ENCODE measurements at places on chromosomes 1 and 21.

- no peak for DNase-seq
Observed at GRCh38 chr1:5067246-5067645, 412.8 kb downstream of the AJAP1 start.

- no peak for DNase-seq
Observed at GRCh38 chr1:67148516-67149178, 13.9 kb upstream of the C1orf141 start.

DNA sequence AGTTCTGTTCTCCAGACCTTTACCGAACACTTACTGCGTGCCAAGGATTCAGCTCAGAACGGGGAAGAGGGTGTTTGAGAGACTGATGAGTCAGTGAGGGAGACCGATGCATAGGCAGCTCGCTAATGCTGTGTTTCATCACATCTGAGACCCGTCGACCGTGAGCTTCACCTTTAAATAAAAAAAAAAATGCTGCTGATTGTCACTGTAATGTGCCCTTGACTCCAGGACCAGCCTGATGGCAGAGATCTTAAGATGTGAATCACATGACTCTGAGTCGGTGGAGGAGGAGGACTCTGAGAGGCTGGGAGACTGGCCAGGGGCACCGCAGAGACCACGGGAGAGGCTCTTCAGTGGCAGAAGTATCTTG lies 28.8 kb downstream of the SPSB1 start:
- no peak for DNase-seq

DNA sequence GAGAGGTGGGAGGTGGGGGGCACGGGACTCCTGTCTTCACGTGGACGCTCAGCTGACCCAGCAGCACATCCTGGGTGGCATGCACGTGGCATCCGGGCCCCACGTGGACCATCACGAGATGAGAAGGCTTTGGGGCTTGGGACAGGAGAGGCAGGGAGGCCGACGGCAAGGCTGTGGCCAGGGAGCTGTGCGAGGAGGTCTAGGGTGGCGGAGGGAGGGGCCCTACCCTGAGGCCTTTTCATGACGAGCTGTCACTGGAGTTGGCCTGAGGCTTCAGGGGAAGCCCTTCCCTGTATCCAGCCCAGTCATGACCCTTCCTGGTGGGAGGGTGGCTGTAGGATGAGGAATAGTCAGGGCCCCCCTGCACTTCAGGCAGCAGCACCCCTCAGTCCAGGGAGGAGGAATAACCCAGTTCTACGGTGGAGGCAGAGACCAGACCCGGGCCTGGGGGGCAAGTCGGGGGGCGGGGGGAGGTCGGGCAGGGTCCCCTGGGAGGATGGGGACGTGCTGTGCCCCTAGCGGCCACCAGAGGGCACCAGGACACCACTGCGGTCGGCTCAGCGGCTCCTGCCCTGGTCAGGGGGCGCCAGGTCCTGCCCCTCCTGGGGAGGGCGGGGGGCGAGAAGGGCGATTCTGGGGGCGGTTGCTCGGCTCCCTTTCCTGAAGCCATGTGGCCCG lies 2.0 kb upstream of the PERM1 start:
- peak; percentile 43 for DNase-seq

DNA sequence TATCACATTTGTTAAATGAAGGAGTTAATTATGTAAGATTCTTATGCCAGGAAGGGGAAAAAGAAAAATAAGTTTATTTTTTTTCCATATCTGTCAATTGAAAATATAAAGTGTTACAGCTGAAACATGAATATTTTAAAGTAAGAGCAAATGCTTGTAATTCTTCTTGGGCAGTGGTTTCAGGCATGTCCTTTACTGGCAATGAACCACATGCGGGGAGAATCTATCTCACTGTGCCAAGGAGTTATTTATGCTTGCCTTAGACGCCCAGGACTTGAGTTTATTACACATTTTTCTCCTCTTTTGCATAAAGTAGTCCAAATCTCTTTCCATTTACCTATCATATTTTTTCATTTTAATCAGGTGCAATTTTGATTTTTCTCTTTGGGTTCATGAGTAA lies 207.8 kb upstream of the NRIP1 start:
- no peak for DNase-seq

All from stimulated activated CD8-positive, alpha-beta memory T cell treated with anti-CD3 and anti-CD28 coated beads, Interleukin-2, amount 100 ng/mL, for 1 hour (primary cell).